ENCODE measurements at places on chromosomes 3 and 15.
A peak's percentile ranks its signal among the peaks of the same experiment; 100 is the strongest.

DNA sequence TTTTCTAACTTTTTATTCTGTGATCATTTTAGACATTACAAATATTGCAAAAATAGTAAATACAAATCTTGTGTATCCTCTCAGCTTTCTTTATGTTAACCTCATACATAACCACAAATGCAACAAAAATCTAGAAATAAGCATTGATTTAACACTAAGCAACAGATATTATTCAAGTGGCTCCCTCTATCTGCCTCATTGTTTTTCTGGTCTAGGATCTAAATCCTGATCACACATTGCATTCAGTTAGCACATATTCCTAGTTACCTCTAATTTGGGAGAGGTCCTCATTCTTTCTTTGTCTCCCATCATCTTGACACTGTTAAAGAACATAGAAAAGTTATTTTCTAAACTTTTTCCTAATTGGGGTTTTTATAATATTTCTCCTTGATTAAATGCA, 1126.0 kb downstream of the ROBO2 start:
- peak; percentile 8 for DNase-seq

DNA sequence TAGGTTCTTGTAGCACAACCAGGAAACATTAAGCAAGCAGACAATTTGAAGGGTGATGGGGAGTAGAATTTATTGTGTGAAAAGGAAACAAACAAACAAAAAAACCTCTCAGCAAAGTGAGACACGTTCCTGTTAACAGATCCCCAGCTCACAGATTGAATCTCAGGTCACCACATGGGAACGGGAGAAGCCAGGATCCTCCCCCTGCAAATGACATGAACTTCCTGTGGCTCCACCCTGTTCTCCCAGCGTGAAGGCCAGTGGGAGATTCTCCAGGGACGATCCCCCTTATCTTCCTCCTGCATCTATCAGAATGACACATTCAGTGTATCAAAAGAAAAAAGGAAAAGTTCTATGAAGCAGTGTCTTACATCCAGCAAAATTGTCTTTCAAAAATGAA, 1488.1 kb downstream of the OTOL1 start:
- no peak for DNase-seq

GRCh38 chr3:98980915-98981596, 79.6 kb upstream of the DCBLD2 start:
- DNase-seq: peak; percentile 77

DNA sequence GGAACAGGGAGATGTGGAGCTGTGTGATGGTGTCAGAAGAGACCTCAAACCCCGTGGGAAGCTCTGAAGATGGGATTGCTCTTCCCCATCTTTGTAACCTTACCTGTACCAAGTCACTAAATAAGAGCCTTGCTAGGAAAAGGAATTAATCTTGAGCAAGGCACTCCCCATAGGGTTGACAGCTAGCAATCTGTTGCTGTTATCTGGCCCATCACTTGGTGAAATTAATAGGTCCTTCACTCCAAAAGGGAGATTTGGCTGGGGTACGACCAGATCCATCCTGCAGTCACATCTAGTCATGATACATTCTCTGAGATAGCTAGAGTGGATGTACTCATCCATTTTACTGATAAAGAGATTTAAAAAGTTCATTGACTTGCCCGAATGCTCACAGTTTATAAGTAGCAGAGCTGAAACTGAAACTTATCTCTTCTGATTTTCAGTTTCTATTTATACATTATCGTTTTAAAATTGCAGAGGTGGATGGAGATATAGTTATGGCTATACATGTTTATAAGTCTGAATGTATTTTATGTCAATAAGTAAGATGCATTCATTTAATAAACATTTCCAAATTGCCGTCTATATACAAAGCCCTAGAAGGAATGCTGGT, 299.1 kb upstream of the MCTP2 start:
- no peak for DNase-seq

- no peak for DNase-seq
Measured at GRCh38 chr3:177890359-177890683, 645.9 kb upstream of the KCNMB2 start.

- no peak for DNase-seq
Measured at GRCh38 chr3:56361731-56362130, 106.5 kb downstream of the ERC2 start.

GRCh38 chr15:65336493-65337435, 32.3 kb downstream of the RNU5B-1 start:
- no peak for DNase-seq

- DNase-seq: no peak
Measured at GRCh38 chr3:72261566-72262564, 476.9 kb upstream of the PROK2 start.

DNA sequence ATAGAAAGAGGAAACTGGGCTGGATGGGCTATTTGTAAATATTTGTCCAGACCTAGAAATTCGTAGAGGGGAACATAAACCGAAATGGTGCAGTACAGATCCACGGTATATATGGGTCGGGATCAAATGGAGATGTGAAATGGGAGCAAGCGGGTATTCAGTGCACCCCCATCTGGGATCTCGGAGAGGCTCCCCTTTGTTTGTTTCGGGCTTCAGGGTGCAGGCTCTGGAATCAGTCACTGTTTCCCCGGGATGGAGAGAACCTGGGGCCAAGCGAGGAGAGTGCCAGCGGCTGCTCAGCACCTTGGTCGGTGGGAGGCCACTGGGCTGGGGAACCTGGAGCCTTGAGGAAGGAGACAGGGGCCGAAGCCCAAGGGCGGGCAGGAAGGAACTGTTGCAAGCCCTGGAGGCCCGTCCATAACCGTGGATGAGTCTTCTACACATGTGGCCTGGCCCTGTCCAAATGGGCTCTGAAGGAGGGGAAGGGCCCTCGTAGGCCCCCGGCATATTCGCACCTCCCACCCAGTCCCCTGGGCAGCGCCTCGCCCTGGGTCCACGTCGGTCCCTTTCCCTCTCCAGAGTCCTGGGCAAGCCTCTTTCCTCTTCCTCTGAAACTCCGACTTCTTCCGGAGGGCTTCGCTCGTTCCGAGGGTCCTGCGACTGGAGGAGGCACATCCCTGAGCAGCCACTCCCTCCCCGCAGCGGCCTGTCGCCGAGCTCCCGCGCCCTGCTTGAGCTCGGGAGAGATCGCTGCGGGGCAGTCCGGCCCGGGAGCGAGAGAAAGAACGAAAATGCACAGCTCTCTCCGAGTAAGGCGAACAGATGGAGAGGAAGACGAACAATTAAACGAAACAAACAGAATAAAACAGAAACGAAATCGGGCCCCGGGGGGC, 3.0 kb downstream of the ISL2 start:
- DNase-seq: no peak

DNA sequence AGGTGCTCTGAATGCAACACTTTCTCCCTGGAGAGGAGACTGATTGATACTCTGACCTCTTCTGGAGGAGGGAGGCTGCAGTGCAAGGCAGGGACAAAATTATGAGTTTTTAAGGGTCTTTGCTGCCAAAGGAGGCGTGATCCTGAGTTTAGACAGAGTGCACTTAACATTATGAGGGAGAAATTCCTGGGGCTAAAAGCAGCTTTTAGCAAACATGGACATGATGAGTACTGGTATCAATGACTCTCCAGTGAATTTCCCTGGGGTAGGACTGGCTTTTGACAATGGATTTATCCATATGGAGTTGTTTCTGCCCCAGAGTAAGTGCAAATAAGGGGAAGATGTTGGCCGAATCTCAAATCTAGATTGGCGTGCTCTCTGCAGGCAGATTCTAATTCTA, 133.1 kb downstream of the THSD4 start:
- DNase-seq: no peak

DNA sequence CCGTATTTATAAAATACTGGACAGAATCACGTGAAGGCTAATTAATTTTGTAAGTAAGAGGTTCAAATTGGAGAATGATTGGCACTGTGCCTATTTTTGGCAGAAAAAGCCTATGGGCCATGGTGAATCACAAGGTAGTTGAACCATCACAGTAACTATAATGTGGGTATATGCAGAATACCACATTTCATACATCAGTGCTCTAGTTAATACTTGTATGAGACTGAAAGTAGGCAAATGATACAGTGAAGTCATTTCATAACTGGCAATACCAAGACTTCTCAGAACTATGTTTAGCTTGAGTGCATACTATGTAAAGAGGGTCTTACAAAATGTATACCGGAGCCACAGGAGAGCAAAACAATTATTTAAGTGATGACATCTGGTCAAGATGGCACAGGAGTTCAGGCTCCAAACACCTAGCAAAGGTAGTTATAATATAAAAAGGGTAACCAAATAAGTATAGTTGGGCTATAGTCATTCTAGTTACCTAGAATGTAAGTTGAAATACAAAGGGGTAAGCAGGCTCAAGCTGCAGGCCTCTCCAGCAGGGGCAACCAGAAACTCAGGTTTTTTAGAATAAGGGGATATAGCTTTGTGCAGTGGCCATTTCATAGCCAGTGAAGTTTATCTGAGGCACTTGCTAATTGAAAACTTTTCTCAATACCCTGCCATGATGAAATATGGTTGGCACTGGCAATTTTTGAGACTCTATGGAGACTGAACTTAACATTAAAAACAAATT, 19.1 kb downstream of the GPR160 start:
- no peak for DNase-seq

DNA sequence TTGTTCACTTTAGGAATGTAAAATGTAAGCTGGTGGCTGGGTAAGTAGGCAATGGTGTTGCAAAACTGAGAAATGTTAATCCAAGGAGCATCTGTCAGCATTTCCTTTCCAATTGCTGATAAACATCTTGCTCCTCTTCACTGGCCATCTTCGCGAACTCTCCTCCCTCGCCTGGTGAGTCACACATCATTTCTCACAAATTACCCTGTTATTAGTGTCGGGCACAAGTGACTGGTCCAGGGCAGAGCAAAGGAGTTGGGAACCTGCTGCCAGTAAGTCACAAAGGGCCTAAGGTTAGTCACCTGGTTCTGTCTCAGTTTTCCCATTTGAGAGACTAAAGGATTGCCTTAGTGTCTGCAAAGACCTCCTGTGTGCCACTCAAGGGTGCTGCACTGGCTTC, 13.0 kb downstream of the CERS3 start:
- DNase-seq: no peak

- no peak for DNase-seq
Measured at GRCh38 chr3:122794483-122794778, 438 bp upstream of the SLC49A4 start.

DNA sequence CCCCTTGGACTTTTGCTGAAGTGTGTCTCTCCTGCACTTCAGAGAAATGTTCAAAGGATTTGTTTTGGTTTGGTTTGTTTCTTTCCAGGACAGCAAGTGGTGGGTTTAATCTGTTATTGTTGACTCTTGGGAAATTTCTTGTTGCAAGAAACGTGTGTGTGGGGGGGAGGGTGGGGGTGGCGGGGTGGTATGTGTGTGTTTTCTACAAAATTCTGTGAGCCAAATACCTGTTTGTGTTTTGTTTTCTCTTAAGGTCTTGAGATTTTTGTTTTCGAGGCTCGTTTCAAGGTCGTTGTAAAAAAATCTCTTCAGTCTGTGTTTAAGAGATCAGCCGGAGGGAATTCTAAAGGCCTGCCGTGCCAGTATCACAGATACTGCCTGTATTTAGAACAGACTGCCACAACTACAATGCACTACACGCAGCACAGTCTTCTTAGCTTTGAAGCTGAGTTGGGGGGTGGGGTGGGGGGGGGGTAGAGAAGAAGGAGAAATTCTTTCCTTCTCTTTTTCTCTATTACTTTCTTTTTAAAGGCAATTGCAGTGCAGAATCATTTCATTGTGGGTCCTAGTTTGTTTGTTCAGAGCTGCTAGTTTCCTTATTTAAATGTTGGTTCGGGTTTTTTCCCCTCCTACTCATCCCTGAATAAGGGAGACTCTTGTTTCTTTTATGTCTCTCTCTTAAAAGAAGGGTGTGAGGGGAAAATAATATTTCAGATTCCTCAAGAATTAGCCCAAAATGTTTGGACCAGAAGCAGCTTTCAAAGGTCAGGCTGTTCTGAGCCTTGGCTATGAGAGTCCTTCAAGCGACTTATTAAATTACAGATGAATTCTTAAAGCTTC, 1.4 kb upstream of the BCL6 start:
- no peak for DNase-seq

DNA sequence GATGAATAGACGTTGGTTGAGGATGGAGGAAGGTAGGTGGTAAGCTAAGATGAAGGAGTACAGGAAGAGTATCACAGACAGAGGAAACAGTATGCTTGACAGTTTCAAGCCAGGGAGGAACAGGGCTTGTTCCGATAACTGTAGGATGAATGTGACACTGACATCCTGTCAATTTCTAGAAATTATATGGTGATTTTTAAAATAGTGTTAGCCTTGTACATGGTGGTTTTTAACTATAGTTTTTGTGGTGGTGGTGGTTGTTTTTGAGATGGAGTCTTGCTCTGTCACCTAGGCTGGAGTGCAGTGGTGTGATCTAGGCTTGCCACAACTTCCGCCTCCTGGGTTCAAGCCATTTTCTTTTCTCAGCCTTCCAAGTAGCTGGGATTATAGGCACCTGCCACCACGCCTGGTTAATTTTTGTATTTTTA, 92.8 kb downstream of the FNDC3B start:
- DNase-seq: no peak

GRCh38 chr15:85306946-85307686, 73.3 kb upstream of the AKAP13 start:
- no peak for DNase-seq

- no peak for DNase-seq
Measured at GRCh38 chr3:64856977-64857516, 169.2 kb upstream of the ADAMTS9 start.

DNA sequence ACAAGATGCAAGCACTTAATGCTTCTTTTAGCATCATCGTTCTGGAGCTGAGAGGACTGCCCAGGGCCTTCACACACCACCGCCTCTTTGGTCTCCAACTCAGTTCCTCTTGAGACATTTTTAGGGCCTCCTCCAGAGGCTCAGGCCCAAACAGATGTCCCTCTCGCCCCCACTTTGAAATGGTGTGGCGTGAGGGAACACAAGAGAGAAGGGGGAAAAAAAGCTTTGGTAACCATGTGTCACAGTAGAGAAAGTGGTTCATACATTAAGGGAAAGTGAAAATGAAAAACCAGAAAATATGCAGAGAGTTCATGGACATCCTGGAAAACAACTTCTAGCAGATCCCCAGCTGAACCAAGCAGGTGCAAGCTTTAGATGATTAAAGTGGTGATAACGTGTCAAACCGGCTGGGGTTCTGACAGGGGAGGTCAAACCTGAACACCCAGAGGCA, 33.1 kb upstream of the FOXP1 start:
- DNase-seq: no peak

DNA sequence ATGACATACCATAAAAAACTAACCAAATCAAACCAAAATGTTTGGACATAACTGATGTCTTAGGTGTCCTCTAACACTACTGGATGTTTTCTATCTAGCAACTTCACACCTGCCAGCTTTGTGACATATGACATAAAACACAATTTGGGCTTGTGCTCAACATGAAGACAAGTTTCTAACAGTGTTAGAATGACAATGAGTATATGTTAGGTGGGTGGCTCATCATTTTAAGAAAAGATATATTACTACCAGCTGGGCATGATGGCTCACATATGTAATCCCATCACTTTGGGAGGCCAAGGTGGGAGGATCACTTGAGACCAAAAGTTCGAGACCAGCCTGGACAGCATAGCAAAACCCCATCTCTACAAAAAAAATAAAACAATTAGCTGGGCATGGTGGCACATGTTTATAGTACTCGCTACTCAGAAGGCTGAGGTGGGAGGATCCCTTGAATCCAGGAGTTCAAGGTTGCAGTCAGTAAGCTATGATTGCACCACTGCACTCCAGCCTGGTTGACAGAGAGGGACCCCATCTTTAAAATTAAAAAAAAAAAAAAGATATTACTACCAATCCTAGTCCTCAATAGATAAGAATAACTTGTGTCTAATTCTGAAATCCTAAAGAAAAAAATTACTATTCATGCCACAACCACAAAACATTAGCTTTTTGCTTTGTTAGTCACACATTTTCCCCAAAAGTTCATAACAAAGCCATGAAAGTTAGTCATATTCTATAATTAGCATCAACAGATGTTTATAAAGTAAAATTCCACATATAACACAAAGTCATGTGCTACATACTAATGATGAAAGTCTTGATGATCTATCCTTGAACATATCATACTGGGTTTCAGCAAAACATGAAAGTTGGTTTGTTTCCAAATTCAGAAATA, 59.9 kb downstream of the LRRFIP2 start:
- DNase-seq: no peak

Measured in HT-29 (cell line).